CMK (cell line): ENCODE measurements at places on chromosomes 3 and 15.

GRCh38 chr3:175279911-175280310 is 420.8 kb downstream of the NAALADL2 start:
- no peak for DNase-seq

GRCh38 chr3:124965413-124965812 is 30.9 kb upstream of the MUC13 start:
- no peak for DNase-seq

GRCh38 chr3:82081351-82081750 is 319.9 kb upstream of the GBE1 start:
- DNase-seq, result no peak

GRCh38 chr3:151346292-151346691 is 16.9 kb upstream of the P2RY13 start:
- no peak for DNase-seq

GRCh38 chr15:31503758-31504461 is 177.3 kb downstream of the KLF13 start:
- DNase-seq, result no peak

GRCh38 chr3:13876451-13877100 is 3.3 kb downstream of the WNT7A start:
- DNase-seq, result no peak

DNA sequence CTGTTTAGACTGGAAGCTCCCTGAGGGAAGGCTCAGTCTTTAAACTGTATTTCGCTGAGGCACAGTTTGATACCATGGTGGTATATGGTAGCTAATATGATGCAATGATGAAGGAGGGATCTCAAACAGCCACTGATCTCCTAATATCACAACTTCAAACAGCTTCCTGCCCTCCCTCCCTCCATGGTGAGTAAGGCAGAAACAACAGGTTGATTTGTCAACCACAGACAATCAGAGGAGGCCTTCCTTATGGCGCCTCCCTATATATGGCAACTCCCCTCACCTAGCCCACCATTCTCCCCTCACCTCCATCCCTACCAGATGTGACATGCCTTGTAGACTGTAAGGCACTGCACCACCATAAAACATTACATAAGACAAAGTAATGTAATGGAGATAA is 316.5 kb upstream of the ICE2 start:
- DNase-seq, result no peak

- no peak for DNase-seq
Observed at GRCh38 chr3:111112913-111113312, 41.3 kb downstream of the NECTIN3 start.

DNA sequence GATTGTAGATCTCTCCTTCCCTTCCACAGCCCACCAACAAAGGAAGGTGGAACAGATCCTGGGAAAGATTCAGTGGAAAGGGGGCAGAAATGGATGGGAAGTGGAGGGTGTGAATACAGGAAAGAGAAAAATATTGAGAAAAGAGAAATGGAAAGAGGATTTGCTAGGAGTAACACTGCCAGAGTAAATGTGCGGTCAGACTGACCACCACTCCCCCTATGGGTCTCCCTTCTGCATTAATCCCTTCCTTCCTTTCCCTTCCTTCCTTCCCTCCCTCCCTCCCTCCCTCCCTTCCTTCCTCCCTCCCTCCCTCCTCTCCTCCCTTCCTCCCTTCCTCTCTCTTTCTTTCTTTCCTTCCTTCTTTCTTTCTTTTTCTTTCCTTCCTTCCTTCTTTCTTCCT is 12.0 kb upstream of the COMMD2 start:
- DNase-seq, result no peak

DNA sequence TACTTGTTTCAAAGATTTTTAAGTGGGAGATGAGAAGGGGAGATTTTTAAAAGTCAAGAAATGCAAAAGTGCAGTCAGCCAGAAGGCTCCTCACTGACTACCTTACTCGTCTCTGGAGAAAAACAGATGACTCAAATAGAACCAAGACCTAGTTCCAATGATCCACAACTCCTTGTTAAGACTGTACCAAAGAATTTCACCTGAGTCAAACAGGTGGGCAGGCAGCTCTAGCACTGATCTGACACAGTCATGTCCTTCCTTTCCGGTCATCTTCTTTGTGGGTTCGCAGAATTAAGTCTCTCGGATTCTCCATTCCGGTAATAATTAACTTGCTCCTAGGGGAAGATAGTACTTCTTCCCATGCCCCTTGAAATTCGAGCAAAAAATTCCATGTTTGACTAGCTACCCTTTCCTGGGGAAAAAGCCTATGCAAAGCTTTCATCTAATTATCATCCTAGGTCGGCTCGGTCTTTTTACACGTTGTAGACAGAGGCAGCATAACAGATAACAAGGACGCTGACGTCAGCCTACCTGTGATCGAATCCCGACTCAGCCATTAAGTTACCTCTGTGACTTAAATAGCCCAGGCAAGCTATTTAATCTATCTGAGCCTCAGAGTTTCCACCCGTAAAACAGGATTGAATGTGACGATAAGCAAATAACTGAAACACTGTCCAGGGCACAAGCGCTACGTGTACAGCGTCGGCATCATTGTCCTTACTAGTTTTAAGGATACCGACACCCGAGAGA is 758 bp downstream of the SELENOK start:
- no peak for DNase-seq

- no peak for DNase-seq
Observed at GRCh38 chr3:93867425-93867824, 106.3 kb downstream of the PROS1 start.

- no peak for DNase-seq
Observed at GRCh38 chr3:195582947-195583346, 793 bp downstream of the APOD start.

DNA sequence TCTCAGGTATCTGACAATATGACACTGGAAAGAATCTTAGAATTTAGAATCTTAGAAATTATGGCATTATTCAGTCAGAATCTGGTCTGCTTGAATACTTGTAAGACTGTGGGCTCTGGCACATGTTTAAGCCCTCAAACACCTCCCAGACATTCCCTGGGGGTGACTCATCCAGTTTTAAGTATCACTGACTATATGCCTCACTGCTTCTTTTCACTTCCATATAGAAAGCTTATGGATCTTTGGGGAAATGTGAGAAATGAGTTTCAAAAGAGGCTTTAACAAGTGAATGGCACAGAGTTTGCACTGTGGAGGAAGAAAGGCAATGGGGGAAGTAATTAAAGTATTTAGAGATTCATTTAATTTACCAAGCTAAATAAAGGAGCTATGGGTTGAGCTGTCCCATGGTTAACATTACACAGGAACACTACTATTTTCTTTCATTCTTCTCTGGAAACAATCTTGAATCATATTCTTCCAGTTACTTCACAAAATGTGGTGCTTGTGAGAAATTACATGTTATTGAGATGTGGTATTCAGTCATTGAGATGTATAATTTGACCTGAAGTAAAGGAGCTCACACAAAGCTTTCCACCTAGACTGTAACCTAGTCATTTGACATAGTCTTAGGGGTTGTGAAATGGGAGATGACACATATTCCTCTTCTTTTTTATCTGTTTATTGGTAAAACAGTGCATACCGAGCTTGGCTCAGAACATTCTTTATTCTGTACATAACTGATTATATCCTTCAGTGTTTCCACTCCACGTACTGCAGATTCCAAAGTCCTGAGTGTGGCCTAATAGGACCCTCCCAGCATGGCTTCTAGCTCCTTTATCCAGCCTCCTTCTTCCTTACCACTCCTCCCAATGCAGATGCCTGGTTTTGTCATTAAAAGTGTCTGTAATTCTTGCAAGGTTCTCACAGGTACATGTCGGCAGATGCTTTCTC is 544.6 kb upstream of the NECTIN3 start:
- DNase-seq, result no peak

- DNase-seq, result no peak
Observed at GRCh38 chr3:13727890-13728289, 152.0 kb downstream of the WNT7A start.

GRCh38 chr3:159635047-159635641 is 353.5 kb upstream of the IL12A start:
- no peak for DNase-seq

DNA sequence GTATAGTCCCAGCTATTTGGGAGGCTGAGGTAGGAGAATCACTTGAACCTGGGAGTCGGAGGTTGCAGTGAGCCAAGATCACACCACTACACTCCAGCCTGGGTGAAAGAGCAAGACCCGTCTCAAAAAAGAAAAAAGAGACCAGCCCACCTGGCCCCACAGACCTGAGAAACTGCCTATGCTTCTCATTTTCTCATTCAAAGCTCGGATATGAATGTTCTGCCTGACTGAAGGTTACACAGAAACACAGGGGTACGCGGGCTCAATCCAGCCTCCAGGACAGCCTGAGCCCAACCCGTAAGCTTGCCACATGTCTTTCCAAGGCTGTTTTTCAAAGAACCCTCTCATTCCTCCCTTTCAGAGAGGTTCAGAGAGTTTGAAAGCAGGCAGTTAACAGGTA is 9.7 kb upstream of the LRRC15 start:
- DNase-seq, result no peak

DNA sequence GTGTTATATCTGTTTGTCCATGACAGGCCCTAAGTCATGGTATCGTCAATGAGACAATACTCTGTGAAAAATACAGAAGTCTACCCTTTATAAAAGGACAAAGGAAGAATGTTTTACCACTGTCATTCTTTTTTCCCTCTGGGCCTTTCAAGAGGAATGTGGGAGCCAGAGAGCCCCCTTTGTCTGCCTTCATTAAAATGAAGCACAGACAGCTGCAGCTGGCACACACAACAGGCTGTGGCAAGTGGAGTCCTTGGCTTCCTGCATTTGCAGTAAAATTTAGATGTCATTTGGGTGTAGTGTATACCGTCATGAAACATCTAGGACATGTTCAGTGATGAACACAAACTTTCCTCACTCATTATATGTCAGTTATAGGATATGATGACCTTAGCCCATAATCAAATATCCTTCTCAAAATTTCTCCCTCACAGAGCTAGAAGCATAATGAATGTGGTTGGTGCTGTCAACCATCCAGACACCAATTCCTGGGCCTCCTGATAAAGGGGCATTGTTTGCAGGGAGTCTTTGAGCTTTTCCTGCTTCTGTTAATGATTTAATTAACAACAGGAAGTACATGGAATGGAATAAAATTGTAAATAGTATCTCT is 76.4 kb downstream of the DHX36 start:
- DNase-seq, result no peak

- DNase-seq, result no peak
Observed at GRCh38 chr3:111910806-111911205, 51.7 kb downstream of the PHLDB2 start.
